Naive thymus-derived CD8-positive, alpha-beta T cell (primary cell): ENCODE measurements at places on chromosomes 2 and 18.
A peak's percentile ranks its signal among the peaks of the same experiment; 100 is the strongest.

DNA sequence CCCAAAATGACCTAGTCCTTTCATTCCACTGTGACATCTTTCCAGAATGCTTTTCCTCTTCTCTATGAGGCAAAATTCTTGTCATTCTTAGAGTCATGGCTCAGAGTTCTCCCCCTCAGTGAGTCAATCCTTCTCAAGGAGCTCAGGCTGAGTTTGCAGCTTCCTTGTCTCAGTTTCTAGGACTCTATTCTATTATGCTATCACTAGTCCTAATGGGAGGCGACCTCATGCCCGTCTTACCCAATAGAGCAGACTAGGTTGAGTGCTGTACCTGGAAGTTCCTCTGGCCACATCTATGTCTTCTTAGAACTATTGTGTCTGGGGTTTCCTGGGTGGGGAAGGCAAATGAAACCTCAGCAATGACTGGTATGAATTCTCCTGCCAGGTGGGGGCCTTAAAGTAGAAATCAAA, 51.5 kb downstream of the HAUS1 start:
- DNase-seq, result peak; percentile 68

- DNase-seq, result no peak
Measured at GRCh38 chr2:152566728-152567069, 150.6 kb downstream of the PRPF40A start.

- DNase-seq, result no peak
Measured at GRCh38 chr2:158115202-158115767, 13.6 kb downstream of the UPP2 start.

DNA sequence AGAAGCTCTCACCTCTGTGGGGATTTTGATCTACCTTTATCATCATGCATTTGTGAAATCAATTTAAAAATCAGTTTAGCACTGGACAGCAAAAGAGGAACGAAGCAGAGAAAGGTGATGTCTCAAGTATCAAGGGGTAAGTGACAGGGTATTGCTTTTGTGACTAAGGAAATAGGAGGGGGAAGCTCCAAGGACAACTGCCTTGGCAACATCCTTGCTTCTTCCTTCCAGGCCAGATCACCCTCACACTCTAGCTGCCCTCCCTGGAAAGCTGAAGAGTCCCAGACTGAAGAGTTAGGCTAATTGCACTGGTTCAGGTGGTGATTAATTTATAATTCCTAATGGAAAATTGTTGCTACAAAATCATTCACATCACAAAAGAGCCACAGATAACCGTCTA, 859.1 kb upstream of the ACVR2A start:
- DNase-seq, result no peak

GRCh38 chr2:113184531-113185230, 10.9 kb downstream of the PSD4 start:
- DNase-seq, result no peak

DNA sequence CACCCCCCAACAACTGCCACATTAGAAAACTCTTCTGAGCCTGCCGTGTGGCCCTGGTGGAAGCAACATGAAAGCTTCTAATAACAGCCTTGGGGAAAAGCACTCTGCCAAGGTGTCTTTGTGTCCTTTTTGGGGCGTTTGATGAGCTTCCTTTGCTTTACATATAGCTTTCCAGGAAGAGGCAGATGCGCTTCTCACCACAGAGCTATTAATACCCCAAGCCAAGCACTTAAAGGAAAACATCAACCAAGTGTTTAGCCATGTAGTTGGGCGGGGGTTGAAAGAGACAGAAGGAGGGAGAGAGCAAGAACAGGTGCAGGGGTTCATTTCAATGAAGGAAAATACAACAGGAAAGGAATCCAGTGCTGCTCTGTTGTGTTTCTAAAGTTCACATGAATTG, 176.1 kb downstream of the VAPA start:
- no peak for DNase-seq

DNA sequence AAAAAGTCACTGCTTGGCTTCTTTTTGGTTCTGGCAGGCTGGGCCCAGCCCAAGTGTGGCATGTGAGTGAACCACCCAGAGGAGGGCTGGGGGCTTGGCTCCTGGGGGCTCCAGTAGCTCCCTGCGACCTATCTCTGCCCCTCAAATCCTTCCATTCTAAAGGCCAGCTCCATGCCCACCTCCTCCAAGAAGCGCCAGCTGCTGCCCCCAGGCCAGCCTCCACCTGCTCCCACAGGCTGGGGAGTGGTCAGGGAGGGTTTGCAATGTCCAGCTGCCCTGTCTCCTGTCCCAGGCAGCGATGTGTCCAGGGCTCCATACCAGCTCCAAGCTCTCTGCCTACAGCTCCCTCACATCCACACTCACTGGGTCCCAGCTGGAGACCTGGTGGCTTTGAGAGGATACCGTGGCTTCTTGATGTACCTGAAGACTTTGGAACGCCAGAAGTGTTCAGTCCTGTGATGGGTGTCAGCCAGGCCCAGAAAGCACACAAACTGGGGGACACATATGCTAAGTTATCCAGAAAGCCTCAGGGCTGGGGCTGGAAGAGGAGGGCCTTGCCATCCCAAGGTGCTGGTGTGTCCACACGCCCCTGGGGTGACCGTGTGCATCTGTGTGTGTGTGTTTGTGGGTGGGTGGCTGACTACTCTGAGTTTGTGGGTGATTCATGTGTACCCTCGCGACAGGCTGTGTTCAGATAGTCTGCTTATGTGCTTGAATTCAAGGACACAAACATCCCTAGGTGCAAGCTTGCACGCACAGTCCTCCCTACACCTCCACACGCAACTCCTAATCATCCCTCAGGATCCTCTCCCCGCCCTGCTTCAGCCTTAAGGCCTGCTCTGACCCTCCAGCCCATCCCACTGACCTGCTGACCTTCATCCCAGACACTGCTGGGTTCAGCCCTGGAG, 33.4 kb downstream of the ZFP36L2 start:
- no peak for DNase-seq

- DNase-seq, result no peak
Measured at GRCh38 chr2:68589963-68590362, 53.4 kb upstream of the PROKR1 start.

- no peak for DNase-seq
Measured at GRCh38 chr2:200767111-200767885, 44.4 kb upstream of the BZW1 start.

- no peak for DNase-seq
Measured at GRCh38 chr2:147008481-147008880, 836.3 kb upstream of the ACVR2A start.

GRCh38 chr2:198144660-198145059, 340.3 kb downstream of the PLCL1 start:
- DNase-seq, result no peak

DNA sequence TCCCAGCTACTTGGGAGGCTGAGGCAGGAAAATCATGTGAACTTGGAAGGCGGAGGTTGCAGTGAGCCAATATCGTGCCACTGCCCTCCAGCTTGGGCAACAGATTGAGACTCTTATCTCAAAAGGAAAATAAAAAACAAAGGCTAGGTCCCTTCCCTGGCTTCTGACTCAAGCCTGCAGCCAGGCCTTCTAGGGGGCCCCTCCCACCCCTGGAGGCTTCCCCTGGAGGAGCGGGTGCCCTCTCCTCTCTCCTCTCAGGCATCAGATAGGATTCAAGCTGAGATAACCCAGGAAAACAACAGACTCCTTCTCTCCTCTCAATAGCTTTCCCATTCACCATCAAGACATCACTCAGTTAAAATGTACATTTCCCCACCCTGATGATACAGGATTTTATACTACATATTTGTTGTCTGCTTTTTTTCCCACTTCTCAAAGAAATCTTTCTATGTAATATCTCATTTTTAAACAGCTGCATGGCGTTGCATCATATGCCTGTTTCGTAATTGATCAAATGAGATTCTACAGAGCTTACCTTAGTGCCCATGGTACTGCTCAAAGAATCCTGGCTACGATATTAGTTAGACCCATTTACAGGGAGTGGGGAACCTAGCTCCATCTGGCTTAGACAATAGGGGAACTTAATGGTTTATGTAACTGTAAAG, 20.6 kb upstream of the C2orf72 start:
- DNase-seq, result no peak

DNA sequence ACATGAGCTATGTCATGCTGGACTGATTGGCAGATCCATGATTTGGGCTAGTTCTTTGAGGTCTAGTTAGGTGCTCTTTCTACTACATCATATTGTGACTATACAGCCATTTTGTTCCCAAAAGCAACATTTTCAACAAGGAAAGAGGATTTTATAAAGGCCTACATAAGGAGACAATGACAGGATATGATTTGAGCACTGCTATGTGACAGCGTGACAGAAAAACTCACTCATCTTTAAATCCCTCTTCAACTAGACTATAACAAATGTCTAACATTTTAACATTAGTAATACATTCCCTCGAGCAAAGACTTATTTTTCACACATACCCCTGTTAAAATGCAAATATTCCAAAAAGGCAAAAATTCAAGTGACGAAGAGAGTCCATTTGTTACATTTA, 209.6 kb upstream of the CHST9 start:
- no peak for DNase-seq

- no peak for DNase-seq
Measured at GRCh38 chr18:44799907-44800421, 119.3 kb downstream of the SETBP1 start.

- DNase-seq, result peak; percentile 45
Measured at GRCh38 chr2:172086241-172087206, 1.2 kb downstream of the DLX1 start.

DNA sequence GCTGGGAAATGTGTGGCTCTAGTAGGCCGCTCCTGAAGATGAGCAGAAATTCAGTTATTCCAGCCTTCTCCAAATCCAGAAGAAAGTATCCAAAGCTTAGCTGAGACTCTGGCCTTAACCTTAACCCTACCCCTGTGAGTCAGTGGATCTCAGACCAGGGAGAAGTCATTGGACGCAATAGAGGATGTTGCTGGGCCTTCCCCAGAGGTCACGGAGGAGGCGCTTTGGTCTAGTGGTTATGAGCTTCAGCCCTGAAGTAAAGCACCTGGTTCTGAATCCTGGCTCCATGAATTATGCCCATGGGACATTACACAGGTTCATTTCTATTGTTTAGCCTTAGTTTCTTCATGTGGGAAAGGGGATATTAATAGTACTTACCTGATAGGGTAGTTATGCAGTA, 24.0 kb downstream of the PKDCC start:
- no peak for DNase-seq

- no peak for DNase-seq
Measured at GRCh38 chr2:224885836-224886547, 156.3 kb downstream of the DOCK10 start.

DNA sequence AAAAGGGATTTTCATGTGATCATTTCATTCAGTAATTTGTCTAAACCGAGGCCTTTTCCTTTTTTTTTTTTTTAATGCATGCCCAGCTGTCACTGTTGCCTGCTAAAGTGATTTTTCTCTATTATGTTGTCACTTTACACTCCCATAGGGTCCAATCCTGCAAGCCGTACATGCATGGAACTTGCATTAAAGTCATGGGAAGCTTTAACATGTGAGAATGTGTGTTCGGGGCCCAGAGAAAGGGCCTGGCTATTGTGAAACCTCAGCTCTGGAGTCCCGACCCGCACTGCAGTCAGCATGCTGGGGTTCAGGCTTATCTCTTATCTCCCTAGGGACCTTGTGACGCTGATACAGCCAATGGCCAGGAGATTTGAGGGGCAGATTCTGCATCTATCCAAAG, 474.6 kb downstream of the SLC4A3 start:
- no peak for DNase-seq

DNA sequence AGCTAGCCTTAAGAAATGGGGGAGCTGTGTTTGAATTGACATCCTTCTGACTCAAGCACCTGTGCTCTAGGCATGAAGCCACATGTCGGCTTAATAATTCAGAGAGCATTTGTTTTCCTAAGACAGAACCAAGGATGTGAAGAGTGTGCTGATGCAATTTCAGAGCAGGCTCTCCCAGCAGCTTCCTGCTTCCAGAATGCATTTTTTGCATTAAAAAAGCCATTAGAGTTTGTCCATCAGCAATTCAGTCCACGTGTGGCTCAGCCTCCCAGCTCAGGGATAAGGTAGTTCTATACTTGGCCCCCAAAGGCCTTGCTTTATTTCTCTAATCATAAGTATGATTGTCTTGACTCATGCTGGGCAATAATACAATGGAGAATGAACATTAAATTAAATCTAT, 37.7 kb downstream of the DOCK10 start:
- no peak for DNase-seq

DNA sequence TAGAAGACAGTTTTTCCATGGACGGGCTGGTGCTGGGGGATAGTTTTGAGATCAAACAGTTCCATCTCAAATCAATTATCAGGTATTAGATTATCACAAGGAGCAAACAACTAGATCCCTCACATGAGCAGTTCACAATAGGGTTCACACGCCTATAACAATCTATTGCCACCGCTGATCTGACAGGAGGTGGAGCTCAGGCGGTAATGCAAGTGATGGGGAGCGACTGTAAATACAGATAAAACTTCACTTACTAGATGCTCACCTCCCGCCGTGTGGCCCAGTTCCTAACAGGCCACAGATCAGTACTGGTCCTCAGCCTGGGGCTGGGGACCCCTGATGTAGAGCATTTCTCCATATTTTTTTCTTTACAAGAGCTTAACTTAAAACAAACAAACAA, 203.6 kb downstream of the CDH7 start:
- no peak for DNase-seq

DNA sequence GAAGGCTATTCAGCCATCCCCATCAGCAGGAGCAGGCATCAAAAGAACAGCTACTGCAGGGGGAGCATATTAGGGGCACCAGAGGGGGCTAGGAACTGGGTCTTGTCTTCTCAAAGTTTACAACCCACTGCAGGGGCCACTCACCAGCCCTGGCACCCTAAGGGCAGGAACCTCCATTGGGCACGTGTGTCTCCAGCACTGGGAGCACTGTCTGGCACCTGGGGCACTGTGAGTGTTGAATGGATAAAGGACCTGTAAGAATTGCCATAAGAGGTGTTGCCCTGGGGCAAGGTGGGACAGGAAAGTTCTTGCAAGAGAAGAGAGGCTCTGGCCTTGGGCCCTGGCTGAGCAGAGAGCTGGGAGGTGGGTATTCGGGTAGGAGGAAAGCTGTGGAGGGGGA, 1.4 kb upstream of the STEAP3 start:
- DNase-seq, result no peak

DNA sequence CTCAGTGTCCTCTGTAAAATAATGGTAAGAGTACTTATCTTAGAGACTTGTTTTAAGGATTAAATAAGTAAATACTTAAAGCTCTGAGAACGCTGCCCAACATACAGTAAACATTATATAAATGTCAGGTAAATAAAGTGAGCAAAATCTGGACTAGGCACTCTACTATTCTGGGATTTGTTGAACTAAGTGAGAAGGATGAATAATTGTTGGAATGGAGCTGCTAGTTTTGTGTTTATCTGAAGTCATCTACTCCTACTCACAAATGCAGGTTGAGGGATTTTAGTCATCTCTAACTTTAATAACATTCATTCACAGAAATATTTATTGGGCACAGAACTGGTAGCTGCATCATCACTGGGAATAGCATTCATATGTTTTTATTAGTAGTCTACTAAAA, 103.4 kb downstream of the MEIS1 start:
- no peak for DNase-seq

GRCh38 chr2:135875491-135876065, 665 bp downstream of the MCM6 start:
- peak; percentile 59 for DNase-seq
